ENCODE measurements at places on chromosomes 3 and 15.

DNA sequence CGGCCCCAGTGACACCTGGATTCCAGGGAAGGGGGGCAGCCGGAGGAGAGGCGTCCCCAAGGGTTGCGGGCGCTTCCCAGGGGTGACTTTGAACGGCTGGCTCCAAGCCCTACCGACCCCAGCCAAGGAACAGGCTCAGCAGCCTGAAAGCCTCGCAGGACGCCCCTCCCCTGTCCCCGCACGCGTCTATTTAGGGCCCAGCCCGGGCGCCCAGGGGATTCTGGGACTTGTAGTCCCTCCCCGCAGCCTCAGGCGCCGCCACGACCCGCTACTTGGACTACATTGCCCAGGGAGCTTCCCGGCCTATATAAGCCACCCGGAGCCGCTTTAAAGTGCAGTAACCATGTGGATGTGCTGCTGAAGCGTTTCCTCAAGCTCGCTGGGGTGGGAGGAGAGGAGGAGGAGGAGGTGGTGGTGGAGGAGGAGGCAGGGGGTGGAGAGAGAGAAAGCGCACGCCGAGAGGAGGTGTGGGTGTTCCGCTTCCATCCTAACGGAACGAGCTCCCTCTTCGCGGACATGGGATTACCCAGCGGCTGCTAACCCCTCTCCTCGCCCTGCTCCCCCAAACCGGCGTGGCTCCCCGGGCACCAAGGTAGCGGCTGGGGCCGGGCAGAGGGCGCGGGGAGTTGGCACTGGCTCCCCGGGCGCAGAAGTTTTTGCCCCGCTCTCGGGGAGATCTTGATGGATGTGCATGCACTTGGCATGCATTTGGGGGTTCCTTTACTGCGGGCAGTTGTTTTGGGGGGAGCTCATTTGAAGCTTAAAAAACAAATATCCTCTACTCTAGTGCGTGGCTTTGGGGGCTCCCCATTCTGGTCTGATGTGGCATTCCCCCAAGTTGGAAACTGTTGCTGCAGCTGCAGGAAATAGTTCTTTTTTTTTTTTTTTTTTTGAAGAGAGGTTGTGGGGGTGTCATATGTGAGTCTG is at the start of gene ITPR1:
Gene ITPR1 (plus strand): TSS at position 335 of the 927 bp plus-strand sequence. CDS start 23,144 bp downstream, outside the sequence.
- peak; percentile 94 for DNase-seq

- DNase-seq = no peak
Observed at GRCh38 chr3:41652931-41653330, 309.0 kb downstream of the ULK4 start.

DNA sequence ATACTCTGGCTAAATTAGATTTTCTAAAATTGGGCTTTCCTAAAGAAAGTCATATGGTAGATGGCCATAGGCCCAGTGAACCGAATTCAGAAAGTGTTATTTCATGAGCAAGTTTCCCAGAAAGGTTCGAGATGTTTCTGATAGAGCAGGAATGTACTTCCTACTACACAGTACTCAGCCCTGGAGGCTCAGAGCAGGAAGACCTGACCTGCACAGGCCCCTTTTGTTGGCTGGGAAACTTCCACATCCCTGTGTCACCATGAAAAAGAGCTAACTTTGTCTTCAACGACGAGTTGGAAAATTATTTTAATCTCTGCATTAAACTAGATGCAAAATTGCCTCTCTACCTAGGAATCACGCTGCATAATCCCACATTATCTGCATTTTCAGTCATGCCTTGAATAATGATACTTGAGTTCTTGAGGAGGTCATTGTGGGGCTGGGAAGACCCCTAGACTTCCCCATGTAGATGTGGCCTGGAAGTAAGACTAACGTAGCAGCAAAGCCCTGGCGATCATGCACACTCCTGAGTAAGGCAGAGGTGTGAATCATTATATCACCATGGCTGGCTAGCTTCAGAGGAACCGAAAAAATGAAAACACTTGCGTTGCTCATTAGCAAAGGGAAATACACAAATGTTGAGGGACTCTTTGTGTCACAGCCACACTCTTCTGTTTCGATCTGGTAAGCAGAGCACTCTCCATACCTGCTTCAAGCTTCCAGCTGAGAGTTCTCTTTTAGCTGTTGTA is 47.1 kb downstream of the CMTM7 start:
- DNase-seq = no peak

DNA sequence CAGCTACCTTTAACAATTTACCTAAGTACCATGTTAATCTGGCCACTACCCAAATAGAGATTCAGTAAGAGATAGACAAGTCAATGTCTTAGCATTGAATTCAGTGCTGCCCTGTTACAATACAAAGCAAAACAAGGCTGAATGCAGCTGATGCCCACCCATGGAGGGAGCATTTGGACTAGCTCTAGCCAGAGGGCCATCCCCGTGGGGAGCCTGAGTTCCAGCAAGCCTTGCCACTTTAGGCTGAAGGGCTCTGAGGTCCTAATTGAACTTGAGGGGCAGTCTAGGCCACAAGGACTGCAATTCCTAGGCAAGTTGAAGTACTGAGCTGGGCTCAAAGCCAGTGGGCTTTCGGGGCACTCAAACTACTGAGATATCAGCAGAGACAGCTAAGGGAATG is 265.9 kb downstream of the EFHB start:
- no peak for DNase-seq

DNA sequence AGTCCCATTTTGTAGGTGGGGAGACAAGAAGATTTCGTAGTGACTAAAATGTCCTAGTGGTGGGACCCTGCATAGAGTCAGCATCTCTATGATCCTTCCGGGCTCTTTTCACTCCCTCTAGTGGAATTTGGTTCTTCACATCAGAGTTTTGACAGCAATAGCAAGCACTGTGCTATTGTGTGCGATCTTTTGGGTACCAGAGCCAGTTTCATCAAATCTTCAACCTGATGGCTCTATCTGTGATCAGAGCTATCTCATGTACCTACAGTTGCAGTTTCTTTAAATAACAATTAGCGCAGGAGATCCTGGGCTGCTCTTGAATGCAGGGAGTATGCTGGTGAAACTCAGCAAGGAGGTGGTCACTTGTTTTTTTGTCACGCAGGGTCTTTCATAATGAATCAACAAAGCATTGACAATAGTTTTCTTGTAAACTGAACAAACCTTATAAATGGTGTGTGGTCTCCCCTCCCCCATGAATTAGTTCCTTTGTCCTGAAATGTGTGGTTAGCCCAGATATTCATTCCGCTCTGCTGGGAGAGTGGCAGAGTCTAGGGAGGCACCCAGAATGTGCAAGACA is 257.2 kb upstream of the SOX2 start:
- no peak for DNase-seq

Measured in anterior cingulate cortex (tissue), 58 donors.